Body of pancreas (tissue), 4 donors: ENCODE measurements at places on chromosomes 3 and 15. TPM values are rescaled to one million over a fixed set of nuclear protein-coding genes. Genes with fewer than 3 reads are reported as not detected.

Gene CCDC39
- 0.66 TPM for total RNA-seq

Gene CLASP2
- 47.8 TPM for total RNA-seq

DNA sequence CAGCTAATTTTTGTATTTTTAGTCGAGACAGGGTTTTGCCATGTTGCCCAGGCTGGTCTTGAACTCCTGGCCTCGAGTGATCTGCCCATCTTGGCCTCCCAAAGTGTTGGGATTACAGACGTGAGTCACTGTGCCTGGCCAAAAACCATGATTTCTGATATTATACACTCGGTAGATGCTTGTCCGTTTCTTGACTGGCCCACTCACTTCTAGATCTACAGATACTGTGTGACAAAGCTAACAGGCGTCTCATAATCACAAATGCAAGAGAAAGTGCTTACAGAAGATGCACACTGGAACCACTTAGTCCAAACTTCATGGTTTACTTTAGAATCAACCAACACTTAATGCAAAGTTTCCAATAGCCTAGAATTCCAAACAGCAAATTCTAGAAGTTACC is 8.4 kb downstream of the PROK2 start:
- DNase-seq: no peak

DNA sequence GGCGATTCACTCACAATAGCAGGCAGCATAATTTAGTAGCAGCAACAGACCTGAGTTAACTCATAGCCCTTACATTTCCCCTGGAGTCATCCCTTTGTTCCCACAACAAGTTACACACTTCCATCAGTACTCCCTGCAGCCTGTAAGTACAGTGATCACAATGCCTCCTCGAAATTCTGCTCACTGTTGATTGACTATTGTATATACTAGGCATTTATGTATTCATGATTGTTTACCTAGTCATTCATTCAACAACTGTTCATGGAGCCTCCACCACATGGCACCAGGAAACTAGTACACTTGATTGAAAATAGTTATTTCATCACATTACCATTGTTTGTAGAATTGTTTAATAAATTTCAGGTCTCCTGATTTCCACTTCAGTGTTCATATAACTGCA is 71.4 kb upstream of the P3H2 start:
- DNase-seq: no peak

DNA sequence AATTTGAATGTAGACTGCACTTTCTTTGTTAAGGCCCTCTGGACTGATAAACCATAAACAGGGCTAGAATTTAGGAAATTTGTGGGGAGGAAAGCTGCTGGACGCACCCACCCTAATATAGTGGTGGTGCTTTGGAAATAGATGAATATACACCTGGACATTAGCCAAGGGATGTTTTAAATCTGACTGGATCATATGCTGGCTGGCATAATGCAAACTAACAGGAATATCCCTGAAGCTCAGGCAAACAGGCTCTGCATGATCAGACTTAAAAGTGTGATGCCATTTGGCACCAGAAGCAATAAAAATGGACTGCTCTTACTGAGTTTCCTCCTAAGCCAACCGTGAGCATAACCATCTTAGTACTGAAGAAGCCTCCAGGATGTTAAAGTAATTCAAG is 465.8 kb upstream of the ROBO1 start:
- no peak for DNase-seq
